ENCODE measurements at places on chromosomes 5 and 9.

DNA sequence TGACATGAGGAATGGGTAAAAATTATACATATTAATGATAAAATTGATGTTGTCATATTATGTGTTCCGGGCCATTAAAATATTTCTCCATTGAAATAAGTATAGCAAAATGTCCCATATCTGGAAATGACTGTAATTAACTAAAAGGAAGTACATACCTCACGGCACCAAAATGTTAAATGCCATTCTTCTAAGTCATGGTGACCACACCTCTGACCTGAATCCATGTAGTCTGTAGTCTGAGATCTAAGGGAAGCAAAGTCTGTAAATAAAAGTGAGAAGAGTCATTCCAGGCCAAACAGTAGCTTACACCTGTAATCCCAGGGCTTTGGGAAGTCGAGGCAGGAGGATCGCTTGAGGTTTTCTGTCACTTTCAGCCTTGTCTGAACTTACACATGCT is 8.7 kb upstream of the GDA start:
- no peak for DNase-seq

DNA sequence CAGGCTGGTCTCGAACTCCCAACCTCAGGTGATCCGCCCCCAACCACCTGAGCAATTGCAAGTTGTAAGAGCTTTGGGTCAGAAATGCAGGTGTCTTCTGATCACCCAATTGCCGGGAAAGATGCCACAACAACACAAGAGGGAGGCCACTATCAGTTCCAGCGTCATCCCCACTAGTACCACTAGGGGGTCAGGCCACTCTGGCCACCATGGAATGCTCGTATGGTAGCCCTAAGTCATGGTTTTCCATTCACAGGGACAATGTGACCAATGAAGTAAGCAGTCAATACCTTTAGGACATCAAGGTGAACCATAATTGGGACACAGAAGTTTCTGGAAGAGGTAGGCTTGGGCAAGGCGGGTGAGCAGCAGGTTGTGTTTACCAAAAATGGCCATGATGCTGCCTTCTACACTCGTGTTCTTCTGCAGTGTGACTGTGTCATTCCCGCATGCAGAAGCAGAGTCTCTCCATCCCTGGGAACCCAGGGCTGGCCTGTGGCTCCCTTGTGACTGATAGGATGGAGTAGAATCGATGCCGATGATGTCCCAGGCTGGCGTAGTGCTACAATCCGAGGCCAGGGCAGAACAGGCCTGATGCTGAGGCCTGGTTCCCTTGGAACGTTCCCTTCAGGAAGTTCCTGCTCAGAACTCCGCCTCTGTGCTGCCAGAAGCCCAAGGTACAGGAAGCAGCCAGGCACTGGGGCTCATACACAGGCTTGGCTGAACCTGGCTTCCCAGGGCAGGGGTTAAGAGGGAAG is 42.2 kb upstream of the ANKRD33B start:
- no peak for DNase-seq

- no peak for DNase-seq
These were observed 185.2 kb upstream of the KLF4 start for GRCh38 chr9:107674721-107675277.

DNA sequence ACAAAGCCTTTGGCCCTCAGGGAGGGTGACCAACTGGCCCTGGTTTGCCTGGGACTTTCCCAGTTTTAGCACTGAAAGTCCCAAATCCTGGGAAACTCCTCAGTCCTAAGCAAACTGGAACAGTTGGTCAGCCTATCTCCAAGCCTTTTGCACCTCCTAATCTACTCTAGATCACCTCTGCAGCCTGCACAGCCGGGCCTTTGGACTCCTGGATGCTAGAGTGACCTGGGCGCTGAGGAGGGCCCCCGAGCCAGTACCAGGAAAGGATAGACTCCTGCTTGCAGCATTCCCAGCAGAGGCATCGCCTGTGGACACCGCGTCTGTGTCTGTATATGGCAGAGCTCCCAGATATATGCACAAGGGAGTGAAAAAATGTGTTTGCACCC is 15.1 kb downstream of the IRF1 start:
- no peak for DNase-seq

- no peak for DNase-seq
These were observed 65.8 kb downstream of the MEIKIN start for GRCh38 chr5:131879705-131880104.

- no peak for DNase-seq
These were observed 7.3 kb downstream of the C1QTNF3 start for GRCh38 chr5:34035756-34036155.

DNA sequence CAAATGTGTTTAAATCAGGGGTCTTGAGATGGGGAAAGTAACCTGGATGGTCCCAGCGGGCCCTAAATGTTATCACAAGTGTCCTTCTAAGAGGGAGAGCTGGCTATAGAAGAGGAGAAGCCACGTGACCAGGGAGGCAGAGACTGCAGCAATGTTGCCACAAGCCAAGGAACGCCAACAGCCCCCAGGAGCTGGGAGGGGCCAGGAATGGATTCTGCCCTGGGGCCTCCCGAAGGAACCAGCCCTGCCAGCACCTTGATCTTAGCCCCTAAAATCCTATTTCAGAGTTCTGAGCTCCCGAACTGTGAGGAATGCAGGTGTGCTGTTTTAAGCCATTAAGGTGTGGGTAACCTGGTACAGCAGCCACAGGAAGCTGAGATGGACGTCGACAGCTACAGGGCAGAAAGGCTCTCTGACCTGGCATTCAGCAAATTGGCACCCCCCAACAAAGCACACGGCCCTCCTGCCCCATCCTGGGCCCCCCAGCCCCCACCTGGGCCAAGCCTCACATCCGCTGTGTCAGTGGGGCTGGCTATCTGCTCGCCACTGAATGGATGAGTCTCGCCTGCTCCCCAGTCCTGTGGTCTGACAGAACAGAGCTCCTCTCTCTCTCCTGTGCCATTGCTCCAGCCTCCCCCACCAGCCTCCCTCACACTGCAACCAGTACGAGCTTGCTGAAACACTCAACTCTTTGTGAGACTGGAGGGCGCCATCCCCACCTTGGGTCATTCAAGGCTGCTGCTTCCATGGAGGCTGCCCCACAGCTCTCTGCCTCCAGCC is 78.8 kb downstream of the ADAMTS2 start:
- DNase-seq = no peak

- DNase-seq = peak; percentile 48
These were observed 478 bp downstream of the RAB14 start for GRCh38 chr9:121201045-121201737.
